ENCODE measurements at places on chromosomes 1 and 21. TPM values are rescaled to one million over a fixed set of nuclear protein-coding genes. Genes with fewer than 3 reads are reported as not detected.

- H3K4me1 ChIP-seq = no peaks in the 10 kb centered on the region
- DNase-seq = no peak
- no peak overlapping the region for H3K4me3 ChIP-seq
- no peak overlapping the region for H3K27ac ChIP-seq
These were observed 36.8 kb downstream of the NTPCR start for GRCh38 chr1:232987046-232987773.

- no peak for DNase-seq
- no peaks in the 10 kb centered on the region for H3K27me3 ChIP-seq
- H3K4me1 ChIP-seq = no peaks in the 10 kb centered on the region
- H3K4me3 ChIP-seq = no peak overlapping the region
- no peak overlapping the region for H3K27ac ChIP-seq
These were observed 1298.9 kb upstream of the ADGRL4 start for GRCh38 chr1:80305466-80305865.

- H3K27me3 ChIP-seq = no peaks in the 10 kb centered on the region
These were observed 2164.2 kb downstream of the NCAM2 start for GRCh38 chr21:23162198-23162946.

DNA sequence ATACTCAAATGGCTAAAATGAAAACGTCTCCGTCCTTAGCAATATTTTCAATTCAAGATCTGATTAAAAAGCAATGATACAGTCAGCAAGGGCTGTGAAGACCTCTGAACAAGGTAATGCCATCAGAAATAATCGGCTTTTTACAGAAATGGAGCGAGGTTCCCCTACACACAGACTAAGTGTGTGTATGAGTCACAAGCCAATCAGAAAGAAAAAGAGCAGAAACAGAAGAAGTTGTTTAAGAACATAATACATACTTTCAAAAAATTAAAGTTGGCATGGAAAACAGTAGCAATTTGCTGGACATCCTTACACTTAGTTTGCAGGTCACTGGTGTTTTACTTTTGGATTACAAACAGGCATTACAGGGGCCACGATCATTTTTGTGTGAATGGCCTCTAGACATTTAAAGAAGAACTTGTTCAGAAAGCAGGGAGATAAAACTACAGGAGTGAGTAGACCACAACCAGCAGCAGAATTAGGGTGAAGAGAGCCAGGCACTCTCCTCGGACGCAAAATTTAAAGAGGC, 350.0 kb upstream of the RUNX1 start:
- DNase-seq = no peak
- no peaks in the 10 kb centered on the region for H3K27me3 ChIP-seq
- H3K36me3 ChIP-seq = no peaks in the 10 kb centered on the region
- no peak overlapping the region for H3K27ac ChIP-seq
- H3K4me1 ChIP-seq = peaks cover 3% of the 10 kb centered on the region

GRCh38 chr1:22600817-22601605, 35.4 kb upstream of the C1QA start:
- no peak overlapping the region for H3K4me3 ChIP-seq
- H3K36me3 ChIP-seq = no peaks in the 10 kb centered on the region
- H3K4me1 ChIP-seq = no peaks in the 10 kb centered on the region
- DNase-seq = no peak
- H3K27ac ChIP-seq = no peak overlapping the region

DNA sequence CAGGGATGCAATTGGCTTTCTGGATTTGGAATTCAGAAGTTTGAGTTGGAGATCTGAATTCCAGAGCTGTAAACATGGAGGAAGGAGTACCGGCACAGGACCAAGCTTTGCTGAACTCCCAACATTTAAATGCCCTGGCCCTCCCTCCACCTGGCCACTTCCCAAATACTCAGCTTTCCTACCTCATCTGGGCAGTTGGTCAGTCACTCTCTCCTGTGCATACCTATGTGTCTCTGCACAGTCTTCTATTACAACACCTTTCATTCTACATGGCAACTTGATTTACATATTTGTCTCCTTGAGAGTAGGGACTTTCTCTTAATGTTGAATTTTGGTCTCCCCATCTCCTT, 6.1 kb upstream of the KHDRBS1 start:
- H3K36me3 ChIP-seq = no peaks in the 10 kb centered on the region
- no peak overlapping the region for H3K4me3 ChIP-seq
- H3K27me3 ChIP-seq = no peaks in the 10 kb centered on the region

DNA sequence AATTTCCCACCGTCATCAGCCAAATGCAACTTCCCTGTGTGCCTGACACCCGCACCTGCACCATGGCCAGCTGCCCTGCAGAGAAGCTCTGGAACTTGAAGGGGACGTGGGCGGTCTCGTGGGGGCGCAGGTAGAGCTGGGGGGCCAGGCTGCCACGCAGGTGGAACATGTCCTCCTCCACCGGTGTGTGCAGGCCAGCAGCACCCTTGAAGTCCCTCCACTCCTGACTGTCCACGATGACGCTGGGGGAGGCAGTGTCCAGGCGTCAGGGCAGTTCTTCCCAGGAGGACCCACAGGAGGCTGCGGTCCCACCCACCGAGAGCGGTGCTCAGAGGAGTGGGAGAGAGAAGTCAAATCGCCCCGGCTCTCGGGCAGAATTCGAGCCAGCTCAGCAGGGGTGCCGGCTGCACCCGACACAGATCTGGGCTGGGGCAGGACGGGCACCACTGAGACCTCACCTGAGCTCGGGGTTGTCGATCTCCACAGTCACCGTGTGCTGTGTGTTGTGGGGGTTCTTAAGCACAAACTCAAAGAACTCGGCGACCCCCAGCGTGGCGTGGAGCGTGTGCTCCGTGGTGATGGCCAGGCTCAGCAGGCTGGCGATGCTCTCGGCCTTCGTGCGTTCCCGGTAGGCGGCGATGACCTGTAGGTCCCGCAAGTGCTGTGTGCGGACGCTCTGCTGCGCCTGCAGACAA, 117.7 kb downstream of the NPHP4 start:
- no peaks in the 10 kb centered on the region for H3K27me3 ChIP-seq
- no peak overlapping the region for H3K27ac ChIP-seq
- H3K4me3 ChIP-seq = no peak overlapping the region
- no peak for DNase-seq

GRCh38 chr1:42150651-42151050, 2.6 kb upstream of the GUCA2B start:
- H3K36me3 ChIP-seq = no peaks in the 10 kb centered on the region
- no peak overlapping the region for H3K27ac ChIP-seq
- no peak overlapping the region for H3K4me3 ChIP-seq
- H3K4me1 ChIP-seq = peaks cover 7% of the 10 kb centered on the region

DNA sequence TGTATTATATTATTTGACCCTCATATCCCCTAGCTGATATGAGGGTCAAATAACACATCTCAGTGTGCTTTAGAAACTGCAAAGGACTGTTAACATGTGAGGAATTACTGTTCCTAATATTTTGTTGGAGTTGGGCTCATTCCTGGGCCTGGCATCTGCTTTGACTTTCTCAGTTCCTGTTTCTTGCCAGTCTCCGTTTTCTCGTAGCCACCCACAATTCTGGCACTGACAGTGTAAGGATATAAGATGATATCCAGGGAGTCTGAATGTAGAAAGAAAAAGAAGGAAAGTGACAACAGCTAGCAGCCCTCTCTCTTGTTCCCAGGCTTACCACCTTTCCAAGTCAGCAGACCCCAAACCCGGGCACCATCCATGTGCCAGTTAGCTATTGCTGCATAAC, 54.4 kb upstream of the SCMH1 start:
- H3K36me3 ChIP-seq = no peaks in the 10 kb centered on the region
- H3K27ac ChIP-seq = no peak overlapping the region
- H3K4me1 ChIP-seq = no peaks in the 10 kb centered on the region
- no peaks in the 10 kb centered on the region for H3K27me3 ChIP-seq
- H3K4me3 ChIP-seq = no peak overlapping the region

DNA sequence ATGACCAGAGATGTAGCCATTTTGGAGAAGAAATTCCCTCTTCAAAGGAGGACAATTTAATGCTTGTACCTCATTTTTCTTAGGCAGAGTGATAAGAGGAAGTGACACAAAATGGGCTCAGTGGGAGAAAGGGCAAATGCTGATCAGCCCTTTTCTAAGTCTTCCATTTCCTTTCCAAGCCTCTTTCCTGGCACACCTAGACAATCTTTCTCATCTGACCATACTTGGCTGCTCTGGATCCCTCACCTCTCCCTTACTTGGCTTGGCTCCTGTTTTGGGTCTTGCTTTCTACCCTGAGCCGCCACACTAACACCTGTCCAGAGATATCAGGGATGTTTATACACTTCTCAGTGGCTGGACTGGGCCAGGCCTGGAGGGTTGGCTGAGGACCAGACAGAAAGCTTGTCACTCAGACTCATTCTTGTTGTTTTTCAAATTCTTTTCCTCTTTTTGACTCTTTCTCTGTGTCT, 13.1 kb downstream of the TXNIP start:
- DNase-seq = no peak
- no peaks in the 10 kb centered on the region for H3K27me3 ChIP-seq
- peaks cover 92% of the 10 kb centered on the region for H3K4me1 ChIP-seq
- H3K36me3 ChIP-seq = no peaks in the 10 kb centered on the region
- no peak overlapping the region for H3K4me3 ChIP-seq

DNA sequence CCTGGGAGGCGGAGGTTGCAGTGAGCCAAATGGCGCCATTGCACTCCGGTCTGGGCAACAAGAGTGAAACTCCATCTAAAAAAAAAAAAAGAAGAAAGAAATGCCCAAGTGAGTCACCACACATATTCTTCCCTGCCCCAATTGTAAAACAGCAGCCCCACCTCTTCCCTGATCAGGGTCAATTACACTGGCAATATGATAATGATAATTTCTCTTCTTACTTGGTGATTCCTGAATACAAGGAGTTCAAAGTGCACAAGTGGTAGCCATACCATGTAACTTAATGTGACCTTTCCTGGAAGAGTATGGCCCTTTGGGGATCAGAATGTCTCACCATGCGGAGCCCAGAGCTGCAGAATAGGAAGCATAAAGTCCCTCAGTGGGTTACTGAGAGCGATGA, 11.8 kb upstream of the CGN start:
- no peaks in the 10 kb centered on the region for H3K36me3 ChIP-seq
- no peak overlapping the region for H3K27ac ChIP-seq
- DNase-seq = no peak
- no peaks in the 10 kb centered on the region for H3K4me1 ChIP-seq

- peaks cover 93% of the 10 kb centered on the region for H3K36me3 ChIP-seq
- no peaks in the 10 kb centered on the region for H3K4me1 ChIP-seq
- no peak overlapping the region for H3K27ac ChIP-seq
- no peak overlapping the region for H3K4me3 ChIP-seq
- no peaks in the 10 kb centered on the region for H3K27me3 ChIP-seq
- DNase-seq = no peak
These were observed 14.8 kb downstream of the HEATR1 start for GRCh38 chr1:236589531-236589930.

DNA sequence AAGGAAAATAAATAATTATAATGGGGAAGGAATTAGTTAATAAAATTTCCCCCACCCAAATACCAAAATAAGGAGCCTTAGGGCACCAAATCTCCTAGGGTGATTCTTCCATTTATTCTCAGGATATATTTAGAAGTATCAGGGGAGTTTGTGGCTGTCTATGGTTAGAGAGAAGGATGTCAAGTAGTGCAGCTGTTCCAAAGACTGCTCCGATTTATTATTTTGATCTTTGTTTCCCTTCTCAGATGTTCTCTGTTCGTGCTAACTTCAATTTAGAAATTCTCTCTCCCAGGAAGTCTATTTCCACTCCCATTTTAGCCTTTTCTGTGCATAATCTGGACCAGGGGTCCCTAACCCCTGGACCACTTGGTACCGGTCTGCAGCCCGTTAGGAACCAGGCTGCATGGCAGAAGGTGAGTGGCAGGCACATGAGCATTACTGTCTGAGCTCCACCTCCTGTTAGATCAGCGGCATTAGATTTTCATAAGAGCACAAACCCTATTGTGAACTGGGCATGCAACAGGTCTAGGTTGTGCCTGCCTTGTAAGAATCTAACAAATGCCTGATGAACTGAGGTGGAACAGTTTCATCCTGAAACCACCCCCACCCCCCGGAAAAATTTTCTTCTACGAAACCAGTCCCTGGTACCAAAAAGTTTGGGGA, 9.3 kb upstream of the MAST2 start:
- no peaks in the 10 kb centered on the region for H3K36me3 ChIP-seq
- H3K27ac ChIP-seq = no peak overlapping the region
- no peak for DNase-seq
- H3K27me3 ChIP-seq = no peaks in the 10 kb centered on the region
- H3K4me3 ChIP-seq = no peak overlapping the region
- no peaks in the 10 kb centered on the region for H3K4me1 ChIP-seq

GRCh38 chr1:230282157-230282556, 144.0 kb downstream of the PGBD5 start:
- H3K4me3 ChIP-seq = no peak overlapping the region
- H3K4me1 ChIP-seq = peaks cover 15% of the 10 kb centered on the region
- peaks cover 16% of the 10 kb centered on the region for H3K36me3 ChIP-seq
- no peak for DNase-seq
- no peak overlapping the region for H3K27ac ChIP-seq
- no peaks in the 10 kb centered on the region for H3K27me3 ChIP-seq

DNA sequence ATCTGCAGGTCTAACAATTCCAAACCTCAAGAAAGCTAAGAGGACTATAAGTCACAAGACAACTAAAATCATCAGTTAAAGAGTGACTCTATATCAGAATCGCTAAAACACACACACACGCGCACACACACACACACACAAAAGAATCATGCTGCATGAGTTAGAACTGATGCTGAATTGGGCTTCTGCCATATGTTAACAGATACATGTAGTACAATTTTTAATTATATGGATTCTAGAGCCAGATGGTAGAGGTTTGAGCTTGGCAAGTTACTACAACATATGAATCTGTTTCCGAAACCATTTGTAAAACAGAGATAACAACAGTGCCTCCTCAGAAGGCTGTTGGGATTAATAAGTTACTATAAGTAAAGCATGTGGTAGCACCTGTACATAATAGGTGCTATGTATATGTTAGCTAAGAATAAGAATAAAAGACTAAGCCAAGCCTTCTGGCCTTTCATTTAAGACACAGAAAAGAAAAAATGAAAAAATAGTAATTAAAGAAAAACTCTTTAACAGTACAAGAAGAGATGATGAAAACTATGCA, 17.9 kb downstream of the EPRS1 start:
- no peak overlapping the region for H3K4me3 ChIP-seq
- no peaks in the 10 kb centered on the region for H3K4me1 ChIP-seq
- H3K27ac ChIP-seq = no peak overlapping the region
- no peaks in the 10 kb centered on the region for H3K27me3 ChIP-seq

GRCh38 chr1:119946724-119947123, 50.4 kb upstream of the ADAM30 start:
- peaks cover 36% of the 10 kb centered on the region for H3K36me3 ChIP-seq
- H3K27me3 ChIP-seq = no peaks in the 10 kb centered on the region
- no peaks in the 10 kb centered on the region for H3K4me1 ChIP-seq
- H3K4me3 ChIP-seq = no peak overlapping the region
- H3K27ac ChIP-seq = no peak overlapping the region
- DNase-seq = no peak

OR2T2 gene
- total RNA-seq = not detected

ZNF683 gene
- total RNA-seq = not detected

LAPTM5 gene
- total RNA-seq = 642 TPM

UBL4B gene
- not detected for total RNA-seq

TNNI3K gene
- 1.0 TPM for total RNA-seq

Measured in CD4-positive, alpha-beta T cell (primary cell).